ENCODE measurements at places on chromosomes 4 and X.
A peak's percentile ranks its signal among the peaks of the same experiment; 100 is the strongest.

- DNase-seq, result no peak
Measured at GRCh38 chr4:100421361-100421978, 96.4 kb downstream of the EMCN start.

GRCh38 chr4:10084651-10085358, 31.8 kb downstream of the WDR1 start:
- DNase-seq, result no peak

- DNase-seq, result no peak
Measured at GRCh38 chr4:71765350-71765749, 18.5 kb downstream of the GC start.

GRCh38 chr4:99652596-99653436, 4.8 kb downstream of the C4orf54 start:
- no peak for DNase-seq

GRCh38 chr4:55608591-55608990, 16.5 kb upstream of the PDCL2 start:
- no peak for DNase-seq

- no peak for DNase-seq
Measured at GRCh38 chr4:24303926-24304325, 280.4 kb downstream of the DHX15 start.

DNA sequence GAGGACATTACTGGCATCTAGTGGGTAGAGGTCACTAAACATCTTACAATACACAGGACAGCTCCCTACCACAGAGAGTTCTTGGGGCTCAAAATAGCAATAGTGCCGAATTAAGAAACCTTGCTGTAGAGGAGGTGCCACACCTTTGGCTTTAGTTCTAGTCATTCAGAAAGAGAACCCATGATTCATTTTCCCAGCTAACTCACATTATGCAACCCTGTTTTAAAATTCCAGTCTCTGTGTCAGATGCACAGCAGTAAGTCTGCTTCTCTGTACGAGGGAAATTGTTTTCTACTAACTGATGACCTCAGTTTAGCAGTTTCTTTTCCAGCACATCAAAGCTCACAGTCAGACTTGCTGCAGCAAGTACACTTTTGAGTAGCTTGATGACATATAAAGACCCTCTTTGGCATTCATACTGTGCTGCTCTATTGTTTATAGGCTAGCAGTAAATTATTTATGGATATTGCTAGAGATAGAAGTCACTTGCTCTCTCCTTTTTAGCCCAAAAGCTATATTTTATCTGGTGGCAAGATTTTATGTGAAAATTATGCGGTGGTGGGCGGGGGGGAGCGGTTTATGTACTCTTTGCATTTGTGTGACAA, 487.8 kb upstream of the MAGEB18 start:
- no peak for DNase-seq

GRCh38 chr4:159235779-159236368, 133.0 kb downstream of the RAPGEF2 start:
- no peak for DNase-seq

- no peak for DNase-seq
Measured at GRCh38 chr4:121307445-121308327, 73.1 kb downstream of the QRFPR start.

DNA sequence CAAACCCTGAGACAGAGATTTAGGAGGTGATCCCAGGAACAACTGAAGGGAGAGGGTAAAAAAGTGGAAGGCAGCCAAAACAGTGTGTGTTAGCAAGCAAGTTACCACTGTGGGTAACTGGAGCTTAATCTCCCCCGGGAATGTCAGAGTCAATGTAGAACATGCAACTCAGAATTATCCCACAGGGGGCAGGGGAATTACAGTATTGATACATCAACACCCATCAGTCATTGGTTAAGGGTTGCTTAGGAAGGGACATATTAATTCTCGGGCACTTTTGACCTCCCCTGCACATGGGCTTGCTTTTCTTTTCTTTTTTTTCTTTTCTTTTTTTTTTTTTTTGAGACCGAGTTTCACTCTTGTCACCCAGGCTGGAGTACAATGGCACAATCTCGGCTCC, 29.3 kb downstream of the CXorf58 start:
- DNase-seq, result no peak

GRCh38 chr4:149980121-149980682, 98.0 kb upstream of the DCLK2 start:
- DNase-seq, result no peak

GRCh38 chr4:166414431-166414830, 541.4 kb downstream of the TLL1 start:
- DNase-seq, result no peak

GRCh38 chr4:122458625-122459024, 2.1 kb upstream of the IL2 start:
- no peak for DNase-seq

GRCh38 chrX:38806875-38807621, 5.8 kb downstream of the MID1IP1 start:
- DNase-seq, result no peak

GRCh38 chrX:118740276-118740889, 13.0 kb downstream of the IL13RA1 start:
- no peak for DNase-seq

- no peak for DNase-seq
Measured at GRCh38 chr4:185693548-185694215, 118.3 kb downstream of the SORBS2 start.

GRCh38 chr4:157702831-157703230, 470.0 kb downstream of the GASK1B start:
- DNase-seq, result no peak

GRCh38 chr4:86334020-86334750, 25.7 kb downstream of the MAPK10 start:
- peak; percentile 48 for DNase-seq

- no peak for DNase-seq
Measured at GRCh38 chr4:186108391-186108790, 3.9 kb downstream of the FAM149A start.

GRCh38 chrX:116318672-116319071, 117.7 kb upstream of the SLC6A14 start:
- DNase-seq, result no peak

DNA sequence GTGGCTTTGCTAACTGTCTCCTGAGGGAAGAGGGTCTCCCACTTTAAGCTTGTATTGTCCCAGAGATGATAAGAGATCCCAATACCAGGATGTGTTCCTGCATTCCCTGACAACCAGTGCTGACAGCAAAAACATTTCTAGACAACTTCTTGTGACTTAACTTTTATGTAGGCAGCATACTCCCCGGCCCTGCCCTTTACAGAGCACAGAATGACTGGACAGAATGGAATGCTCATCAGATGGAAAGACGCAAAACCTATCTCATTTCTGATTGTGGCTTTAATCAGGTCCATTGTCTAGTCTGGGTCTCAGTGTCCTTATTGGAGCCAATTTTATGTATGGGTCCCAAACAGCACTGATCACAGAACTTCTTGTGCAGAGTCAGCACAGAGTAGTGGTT, 18.2 kb upstream of the PLAC1 start:
- no peak for DNase-seq

DNA sequence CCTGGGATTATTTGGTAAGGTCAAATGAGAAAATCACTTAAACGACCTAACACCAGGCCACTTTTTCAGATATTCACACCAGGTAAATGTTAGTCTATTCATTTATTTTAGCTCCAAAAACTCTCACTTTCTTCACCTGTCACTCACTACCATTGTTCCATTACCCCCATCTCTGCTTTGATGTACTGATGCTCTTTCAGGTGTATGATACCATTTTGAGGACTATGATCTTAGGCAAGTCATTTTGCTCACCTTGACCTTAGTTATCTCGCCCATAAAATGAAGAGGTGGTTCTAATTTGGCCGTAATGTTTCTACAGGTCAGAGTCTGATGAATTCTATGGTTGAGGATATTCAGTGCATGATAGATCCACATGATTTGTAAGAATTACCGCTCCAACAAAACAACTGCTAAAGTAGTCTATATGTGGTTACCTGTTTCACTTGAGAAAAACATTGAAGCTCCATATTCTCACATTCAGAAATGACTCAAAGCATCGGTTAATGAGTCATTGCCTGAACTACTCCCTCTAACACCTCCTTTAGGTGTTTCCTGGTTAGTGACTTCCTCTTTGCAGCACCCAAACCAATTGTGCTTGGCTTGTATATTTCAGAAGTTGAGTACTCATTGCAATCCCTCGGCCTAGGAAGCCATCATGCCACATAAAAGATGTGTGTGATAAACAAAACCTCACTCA, 4.5 kb downstream of the DTHD1 start:
- DNase-seq, result no peak

DNA sequence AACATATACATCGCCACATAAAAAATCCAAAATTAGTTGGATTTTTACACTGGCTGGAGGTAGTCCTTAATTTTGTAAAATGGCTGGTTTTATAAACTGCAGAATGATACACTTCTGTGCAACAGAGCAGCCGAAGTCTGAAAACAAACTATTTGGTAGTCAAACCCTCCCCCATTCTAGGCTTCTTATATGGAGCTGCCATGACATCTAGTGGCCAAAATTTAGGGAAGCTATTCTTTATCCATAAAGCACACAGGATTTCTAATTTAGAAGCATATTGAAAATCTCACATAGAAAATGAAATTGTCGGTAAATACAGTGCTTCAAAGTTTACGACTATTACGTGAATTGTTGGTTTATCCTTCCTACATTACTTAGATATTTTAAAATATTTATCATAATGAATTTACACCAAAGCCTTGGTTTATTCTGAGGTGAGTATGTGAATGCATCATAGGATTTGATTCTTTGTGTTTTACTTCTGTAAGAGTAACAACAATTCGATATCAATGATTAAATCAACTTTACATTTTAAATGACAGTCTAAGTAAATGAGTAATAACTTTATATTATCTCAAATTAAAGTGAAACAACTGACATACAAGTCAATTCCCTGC, 113.4 kb upstream of the FAM241A start:
- DNase-seq, result no peak

DNA sequence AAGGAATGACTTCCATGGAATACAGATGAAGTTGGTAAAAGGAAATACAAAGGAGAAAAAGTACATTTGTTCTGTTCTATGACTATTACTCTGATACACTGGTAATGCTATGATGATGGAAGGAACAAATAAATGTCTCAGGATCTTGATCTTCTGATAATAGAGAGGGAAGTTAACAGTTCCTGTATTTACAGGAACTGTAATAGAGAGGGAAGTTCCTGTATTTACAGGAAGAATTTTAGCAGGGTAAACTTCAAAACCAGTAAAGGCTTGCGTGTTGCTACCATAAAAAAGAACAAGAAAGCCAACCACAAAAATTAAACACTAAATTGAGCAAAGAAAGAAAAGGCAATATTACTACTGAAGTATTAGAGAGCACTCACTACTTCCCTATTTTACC, 91.7 kb upstream of the HPGD start:
- no peak for DNase-seq

DNA sequence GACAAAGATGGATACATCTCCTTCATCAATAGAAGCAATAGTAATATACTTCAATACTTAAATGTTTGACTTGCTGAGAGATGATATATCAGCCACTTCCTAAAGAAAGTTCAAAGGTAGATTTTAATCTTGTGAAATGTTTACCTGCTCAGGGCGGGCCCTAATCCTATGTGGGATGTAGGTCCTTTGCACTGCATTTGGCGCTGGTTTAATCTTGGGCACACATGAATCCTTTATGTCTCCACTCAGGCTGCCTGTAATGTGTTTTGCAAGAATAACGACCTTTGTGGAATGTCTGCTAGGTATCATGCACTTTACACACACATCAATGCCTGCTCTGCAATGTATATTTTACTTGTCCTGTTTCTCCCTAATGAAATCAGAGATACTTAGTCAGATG, 368.7 kb downstream of the GBA3 start:
- DNase-seq, result no peak

GRCh38 chr4:128600410-128600809, 209.1 kb upstream of the JADE1 start:
- DNase-seq, result peak; percentile 23

DNA sequence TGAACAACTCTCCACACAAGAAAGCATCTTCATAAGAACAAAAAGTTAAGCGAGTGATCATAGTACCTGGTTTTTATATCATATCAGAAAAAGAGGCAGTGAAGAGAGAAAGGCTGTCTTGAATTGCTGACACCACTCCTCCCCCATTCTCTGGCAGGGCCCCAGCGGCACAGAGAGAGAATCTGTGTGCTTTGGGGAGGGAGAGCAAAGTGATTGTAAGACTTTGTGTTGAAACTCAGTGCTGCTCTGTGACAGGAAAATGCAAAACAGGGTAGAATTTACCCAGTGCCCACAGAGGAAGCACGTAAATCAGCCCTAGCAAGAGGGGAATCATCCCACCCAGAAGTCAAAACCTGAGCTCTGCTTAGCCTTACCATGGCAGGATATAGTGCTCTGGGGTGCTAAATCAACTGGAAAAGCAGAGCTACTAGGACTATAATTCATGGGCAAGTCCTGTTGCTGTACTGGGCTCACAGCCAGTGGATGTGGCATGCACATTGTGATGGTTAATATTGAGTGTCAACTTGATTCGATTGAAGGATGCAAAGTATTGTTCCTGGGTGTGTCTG, 174.6 kb downstream of the PRR32 start:
- no peak for DNase-seq

DNA sequence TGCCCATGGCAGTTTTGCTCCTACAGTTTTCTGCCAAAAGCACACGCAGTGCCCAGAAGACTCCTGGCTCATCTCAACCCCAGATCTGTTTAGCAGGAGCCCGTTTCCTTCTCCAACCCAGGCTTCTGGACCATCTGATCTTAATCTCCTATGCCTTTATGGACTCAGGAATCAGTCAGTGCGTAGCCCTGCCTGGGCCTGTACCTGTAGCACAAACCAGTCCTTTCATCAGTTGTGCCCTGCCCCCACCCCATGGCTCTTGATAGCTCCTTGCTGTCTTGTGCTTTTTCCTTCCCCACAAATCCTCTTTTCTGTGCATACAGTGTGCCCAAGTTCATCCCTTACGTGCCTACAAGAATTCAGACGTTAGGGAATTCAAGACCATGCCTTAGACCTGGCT, 1.5 kb downstream of the ZNF718 start:
- DNase-seq, result no peak

- peak; percentile 10 for DNase-seq
Measured at GRCh38 chrX:110146521-110146920, 143.6 kb downstream of the TMEM164 start.

GRCh38 chr4:67459164-67459563, 86.1 kb downstream of the CENPC start:
- no peak for DNase-seq

DNA sequence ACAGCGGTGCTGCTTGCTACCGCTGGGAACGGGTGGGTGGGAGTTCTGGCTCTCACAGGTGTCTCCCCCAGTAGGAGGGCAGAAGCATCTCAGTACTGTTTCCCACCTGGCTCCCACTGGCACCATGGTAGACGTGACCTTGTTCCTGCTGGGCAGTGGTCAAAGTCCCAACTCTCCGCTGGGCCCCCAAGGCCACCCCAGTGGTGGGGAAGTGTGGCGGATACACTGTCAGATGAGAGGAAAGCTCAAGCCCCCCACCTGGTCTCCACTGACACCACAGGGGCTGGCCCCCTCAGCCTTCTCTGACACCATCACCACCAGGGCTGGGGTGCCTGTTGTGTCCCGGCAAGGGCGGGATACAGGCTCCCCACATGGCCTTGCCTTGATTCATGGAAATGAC, 24.6 kb downstream of the LETM1 start:
- DNase-seq, result no peak

GRCh38 chrX:29867971-29868370, 347.4 kb upstream of the MAGEB2 start:
- DNase-seq, result no peak

GRCh38 chr4:113977526-113977855, 2.0 kb downstream of the ARSJ start:
- no peak for DNase-seq

- no peak for DNase-seq
Measured at GRCh38 chr4:39976945-39977488, 694 bp downstream of the PDS5A start.

- peak; percentile 16 for DNase-seq
Measured at GRCh38 chr4:41509451-41509866, 28.5 kb upstream of the LIMCH1 start.
